ENCODE measurements at places on chromosomes 11 and 22. TPM values are rescaled to one million over a fixed set of nuclear protein-coding genes. Genes with fewer than 3 reads are reported as not detected.

Gene HMGXB4
- total RNA-seq: 38.2 TPM

DNA sequence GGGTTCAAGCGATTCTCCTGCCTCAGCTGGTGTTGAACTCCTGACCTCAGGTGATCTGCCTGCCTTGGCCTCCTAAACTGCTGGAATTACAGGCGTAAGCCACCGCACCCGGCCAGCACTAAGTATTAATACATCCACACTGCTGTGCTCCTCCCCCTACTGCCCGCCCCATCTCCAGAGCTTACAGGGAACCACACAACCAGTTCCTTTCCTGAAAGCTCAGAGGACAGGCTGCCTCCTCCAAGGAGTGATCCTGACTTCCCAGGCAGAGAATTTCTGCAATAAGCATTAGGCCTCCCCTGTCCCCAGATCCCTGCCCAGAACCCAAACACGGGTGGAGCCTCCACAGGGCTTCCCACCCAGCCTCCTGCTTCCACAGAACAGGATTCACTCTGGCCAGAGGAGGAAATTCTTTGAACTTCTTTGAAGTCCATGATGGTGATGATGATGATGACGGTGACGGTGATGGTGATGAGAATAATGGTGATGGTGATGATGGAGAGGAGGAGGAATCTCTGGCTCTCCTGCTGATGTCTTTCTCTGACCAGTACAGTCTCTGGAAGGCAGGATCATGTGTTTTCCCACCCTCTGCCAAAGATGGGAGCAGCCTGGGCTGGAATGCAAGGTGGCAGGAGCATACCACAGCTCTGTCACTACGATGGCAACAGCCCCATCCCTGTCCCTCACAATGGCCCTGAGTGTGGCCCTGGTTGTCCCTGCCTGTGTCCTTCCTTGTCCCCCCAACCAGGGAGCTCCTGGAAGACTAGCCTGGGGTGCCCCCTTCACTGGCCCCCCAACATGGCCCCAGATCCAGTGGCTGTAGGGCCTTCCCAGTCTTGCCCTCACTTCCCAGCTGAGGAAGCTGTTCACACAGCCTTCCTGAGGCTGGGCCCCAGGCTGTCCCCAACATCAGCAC, 33.5 kb upstream of the CSNK1E start:
- DNase-seq: no peak

GRCh38 chr11:47005441-47005840, 68.9 kb downstream of the CSTPP1 start:
- DNase-seq: no peak

- DNase-seq: no peak
These were observed 5.5 kb upstream of the SELENOH start for GRCh38 chr11:57735619-57736298.

DNA sequence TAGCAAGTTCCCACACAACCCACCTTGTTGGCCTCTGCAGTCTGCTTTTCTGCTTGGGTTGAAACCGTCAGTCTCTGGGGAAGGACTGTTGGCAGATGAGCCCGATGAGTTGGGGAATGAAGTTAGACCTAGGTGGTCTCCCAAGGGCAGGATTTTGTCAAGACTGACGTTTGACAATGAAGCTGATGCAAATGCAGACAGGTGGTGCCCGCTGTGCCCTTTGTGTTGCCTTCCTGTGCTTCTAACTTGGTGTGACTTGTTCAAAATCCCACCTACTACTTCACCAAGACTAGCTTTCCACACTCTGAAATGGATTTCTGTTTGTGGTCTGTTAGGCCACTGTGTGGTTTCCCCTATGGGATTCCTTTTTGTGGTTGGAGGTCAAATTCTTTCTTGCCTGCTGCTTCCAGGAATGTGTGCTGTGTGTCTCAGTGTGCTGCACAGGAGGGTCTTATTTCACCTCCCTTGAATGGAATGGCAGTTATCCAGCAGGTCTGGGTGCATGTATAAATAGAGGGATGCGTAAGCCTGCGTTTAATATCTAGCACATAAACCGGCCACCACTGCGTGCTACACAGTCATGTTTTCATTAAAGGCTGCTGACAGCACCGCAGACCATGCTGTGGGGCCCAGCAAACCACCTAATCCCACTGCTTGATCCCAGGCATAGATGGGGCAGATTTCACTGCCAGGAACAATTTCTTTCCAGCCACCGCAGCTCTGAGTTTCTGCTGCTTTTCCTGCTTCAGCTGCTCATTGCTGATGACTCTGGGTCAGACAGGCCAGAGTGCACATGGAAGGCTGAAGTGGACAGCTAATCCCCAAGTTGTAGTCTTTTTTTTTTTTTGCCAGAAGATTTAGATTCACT, 44.8 kb downstream of the ADAMTS8 start:
- DNase-seq: no peak

Gene GLYAT
- total RNA-seq: not detected

Gene CLMP
- total RNA-seq: 0.15 TPM
